ENCODE measurements at places on chromosomes 12 and 14. TPM values are rescaled to one million over a fixed set of nuclear protein-coding genes. Genes with fewer than 3 reads are reported as not detected.

HOTAIR gene
- total RNA-seq = not detected

MYF5 gene
- not detected for total RNA-seq

RNFT2 gene
- total RNA-seq = 6.4 TPM

RNF41 gene
- 79.6 TPM for total RNA-seq

BDKRB2 gene
- 23.3 TPM for total RNA-seq

EPYC gene
- not detected for total RNA-seq

ANKRD33 gene
- total RNA-seq = not detected

ENDOU gene
- total RNA-seq = 21.4 TPM

SLC5A8 gene
- not detected for total RNA-seq

SENP1 gene
- total RNA-seq = 21.4 TPM

KRT5 gene
- 4,247 TPM for total RNA-seq

CLEC4A gene
- total RNA-seq = 2.2 TPM

P3H3 gene
- total RNA-seq = 37.3 TPM

KLHL33 gene
- 1.2 TPM for total RNA-seq

MGST1 gene
- 292 TPM for total RNA-seq

KRT82 gene
- not detected for total RNA-seq

SUSD6 gene
- total RNA-seq = 36.6 TPM

COCH gene
- 35.6 TPM for total RNA-seq

IFNG-AS1 gene
- total RNA-seq = not detected

SERPINA9 gene
- total RNA-seq = 2.0 TPM

PELI2 gene
- 9.6 TPM for total RNA-seq

TEAD4 gene
- total RNA-seq = 18.7 TPM

MORN3 gene
- not detected for total RNA-seq

GSKIP gene
- total RNA-seq = 8.1 TPM

MMP17 gene
- total RNA-seq = 5.2 TPM

PLEKHG7 gene
- not detected for total RNA-seq

ISM2 gene
- 3.9 TPM for total RNA-seq

ESPL1 gene
- total RNA-seq = 17.7 TPM

COQ6 gene
- total RNA-seq = 27.3 TPM

CD27 gene
- 1.2 TPM for total RNA-seq

AMDHD1 gene
- total RNA-seq = 0.49 TPM

KRT8 gene
- total RNA-seq = 22.8 TPM

DPY19L2 gene
- 9.6 TPM for total RNA-seq

SYCP3 gene
- total RNA-seq = not detected

SNRPF gene
- total RNA-seq = 4.9 TPM

TMEM229B gene
- 9.8 TPM for total RNA-seq

RNF34 gene
- total RNA-seq = 30.2 TPM

PPP4R4 gene
- total RNA-seq = 6.1 TPM

FOXM1 gene
- total RNA-seq = 8.1 TPM

INSM2 gene
- total RNA-seq = 0.98 TPM

AJUBA gene
- total RNA-seq = 21.9 TPM

KRT75 gene
- not detected for total RNA-seq

ERBB3 gene
- 53.8 TPM for total RNA-seq

SLC8A3 gene
- total RNA-seq = 0.49 TPM

REM2 gene
- total RNA-seq = 3.9 TPM

CTDSP2 gene
- 108 TPM for total RNA-seq

TAS2R43 gene
- total RNA-seq = 7.1 TPM

KIAA0586 gene
- 13.3 TPM for total RNA-seq

GALNT9 gene
- 1.5 TPM for total RNA-seq

FAM186B gene
- total RNA-seq = not detected

All from vagina (tissue), 2 donors.